Right forelimb (tissue), 1 donor: ENCODE measurements at places on chromosomes 5 and 9.

DNA sequence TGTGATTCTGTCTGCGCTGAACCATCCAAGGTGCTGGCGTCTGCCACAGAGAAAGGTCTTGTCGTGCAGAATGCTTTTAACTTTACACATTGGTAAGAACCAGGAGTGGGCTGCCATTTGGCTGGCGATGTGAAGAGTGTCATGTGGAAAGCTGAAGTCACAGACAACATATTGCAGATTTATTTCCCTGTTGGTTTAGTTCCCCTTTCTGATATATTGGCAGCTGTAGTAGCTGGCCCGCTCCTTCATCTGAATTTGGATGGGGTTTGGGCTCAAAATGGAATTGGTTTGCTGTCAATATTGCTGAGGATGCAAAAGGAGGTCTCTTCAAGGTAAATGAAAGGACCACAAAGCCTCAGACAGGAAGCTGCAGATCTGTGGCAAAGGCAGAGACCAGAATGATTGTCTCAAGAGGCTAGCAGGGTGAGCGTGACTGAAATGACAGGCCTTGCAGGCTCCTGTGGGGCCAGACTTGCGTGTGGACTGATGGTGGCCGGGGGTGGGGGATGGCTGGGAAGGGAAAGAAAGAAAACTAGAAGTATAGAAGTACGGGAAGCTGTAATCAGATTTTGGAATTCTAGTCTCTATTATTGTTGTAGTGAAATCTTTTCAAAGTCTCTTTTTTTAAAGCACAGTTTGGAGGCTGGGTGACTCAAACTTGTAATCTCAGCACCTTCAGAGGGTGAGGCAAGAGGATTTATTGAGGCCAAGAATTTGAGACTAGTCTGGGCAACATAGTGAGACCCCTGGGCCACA is 25.1 kb upstream of the CD180 start:
- no peak for DNase-seq

- peak; percentile 54 for DNase-seq
These were observed 283.3 kb upstream of the TUT7 start for GRCh38 chr9:86637515-86637914.

GRCh38 chr5:14595189-14595588 is 13.6 kb downstream of the OTULINL start:
- DNase-seq = no peak

- DNase-seq = no peak
These were observed 227.4 kb downstream of the MAN2A1 start for GRCh38 chr5:109917154-109917546.

GRCh38 chr5:2291146-2291840 is 408.6 kb upstream of the IRX4 start:
- no peak for DNase-seq

- DNase-seq = no peak
These were observed 25.4 kb downstream of the CCT5 start for GRCh38 chr5:10275460-10275859.

DNA sequence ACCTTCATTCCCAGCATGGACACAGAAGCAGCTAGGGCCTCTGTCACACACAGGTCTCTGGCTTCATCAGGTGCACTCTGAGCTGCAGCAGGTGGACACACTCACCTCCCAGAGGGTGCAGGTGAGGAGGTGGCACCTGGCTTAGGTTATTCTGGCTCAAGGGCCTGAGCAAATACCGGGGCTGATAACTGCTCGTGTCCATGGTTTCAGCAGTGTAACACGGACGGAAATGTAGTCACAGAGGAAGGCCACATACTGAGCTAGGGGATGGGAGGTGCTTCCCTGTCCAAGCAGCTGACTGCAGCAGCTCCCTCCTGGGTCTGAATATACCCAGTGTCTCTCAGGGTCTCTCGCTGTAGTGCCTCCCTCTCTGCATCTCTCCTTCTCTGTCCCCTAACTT is 5.7 kb downstream of the PHF2 start:
- DNase-seq = no peak

DNA sequence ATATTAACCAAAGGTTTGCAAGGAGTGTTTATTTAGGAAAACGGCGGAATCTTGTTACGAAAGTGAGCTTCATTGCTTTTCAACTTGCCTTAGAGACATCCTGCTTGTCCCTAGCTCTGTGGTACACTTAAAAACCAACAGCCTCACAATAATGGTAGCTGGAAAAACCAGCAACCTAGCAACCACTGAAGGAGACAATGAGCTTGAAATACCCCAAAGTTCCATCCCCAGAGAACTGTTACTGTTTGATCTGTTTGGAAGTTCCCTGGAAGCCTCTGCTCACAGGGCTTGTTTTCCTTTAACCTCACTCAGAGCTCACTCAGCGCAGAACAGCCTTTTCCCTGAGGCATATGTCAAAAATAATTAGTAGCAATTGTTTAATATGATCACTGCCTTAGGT is 43.2 kb downstream of the SH3TC2 start:
- no peak for DNase-seq

- no peak for DNase-seq
These were observed 55.4 kb downstream of the WDR36 start for GRCh38 chr5:111147502-111147901.

DNA sequence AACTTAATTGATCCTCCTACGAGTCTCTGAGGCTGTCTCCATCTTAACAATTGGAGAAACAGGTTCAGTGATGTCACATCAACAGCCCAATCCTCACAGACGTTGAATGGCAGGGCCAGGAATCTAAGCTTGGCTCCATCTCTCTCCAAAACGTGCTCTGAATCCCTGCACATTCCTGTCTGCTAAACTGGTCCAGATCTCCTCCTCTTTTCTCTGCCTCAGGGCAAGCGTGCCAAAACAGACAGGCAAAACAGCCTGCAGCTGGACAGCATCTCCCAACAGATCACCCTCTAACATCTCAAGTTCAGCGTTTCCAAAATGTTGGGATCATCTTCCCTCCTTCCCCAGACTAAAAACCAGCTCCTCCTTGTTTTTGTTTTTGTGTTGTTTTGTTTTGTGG is 6.6 kb downstream of the FBP1 start:
- peak; percentile 60 for DNase-seq

DNA sequence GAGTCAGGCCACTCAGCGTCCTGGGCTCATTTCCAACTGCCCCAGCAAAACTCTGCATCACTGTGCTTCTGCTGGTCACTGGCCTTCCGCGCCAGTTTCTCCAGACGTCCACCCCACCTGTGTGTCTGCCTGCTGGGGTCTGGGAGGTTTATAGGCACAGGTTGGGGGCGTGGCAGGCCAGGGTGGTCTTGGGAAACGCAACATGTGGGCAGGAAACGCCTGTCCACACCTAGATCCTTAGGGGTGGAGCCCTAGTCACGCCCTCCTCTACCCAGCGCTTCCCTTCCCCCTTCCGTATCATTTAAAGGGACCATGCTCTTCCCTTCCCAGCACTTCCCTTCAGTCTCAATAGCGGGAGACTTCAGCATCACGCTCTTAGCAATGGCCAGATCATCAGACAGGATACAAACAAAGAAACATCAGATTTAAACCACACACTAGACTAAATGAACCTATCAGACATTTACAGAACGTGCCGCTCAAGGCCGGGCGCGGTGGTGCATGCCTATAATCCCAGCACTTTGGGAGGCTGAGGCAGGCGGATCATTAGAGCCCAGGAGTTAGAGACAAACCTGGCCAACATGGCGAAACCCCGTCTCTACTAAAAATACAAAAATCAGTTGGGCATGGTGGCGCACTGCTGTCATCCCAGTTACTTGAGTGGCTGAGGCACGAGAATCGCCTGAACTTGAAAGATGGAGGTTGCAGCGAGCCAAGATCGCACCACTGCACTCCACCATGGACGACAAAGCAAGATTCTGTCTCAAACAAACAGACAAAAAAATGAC is 11.8 kb upstream of the BTNL9 start:
- no peak for DNase-seq

DNA sequence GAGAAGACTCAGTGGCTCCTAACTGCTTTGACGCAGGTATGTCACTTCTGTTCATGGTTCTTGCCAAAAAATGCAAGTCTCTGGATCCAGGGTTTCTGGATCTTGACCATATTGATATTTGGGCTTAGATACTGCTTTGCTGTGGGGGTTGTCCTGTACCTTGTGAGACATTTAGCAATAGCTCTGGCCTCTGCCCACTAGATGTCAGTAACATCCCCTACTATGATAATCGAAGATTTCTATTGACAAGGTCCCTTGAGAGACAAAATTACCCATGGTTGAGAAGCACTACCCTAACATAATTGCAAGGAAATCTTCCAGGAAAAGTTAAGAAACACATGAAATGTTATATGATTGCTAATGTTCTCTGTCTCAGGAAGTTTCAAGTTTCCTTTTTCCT is 285.4 kb downstream of the TMEM232 start:
- DNase-seq = no peak

GRCh38 chr9:124008694-124009530 is 2.7 kb upstream of the LHX2 start:
- DNase-seq = no peak

- DNase-seq = no peak
These were observed 299.9 kb upstream of the MSX2 start for GRCh38 chr5:174424219-174425053.

DNA sequence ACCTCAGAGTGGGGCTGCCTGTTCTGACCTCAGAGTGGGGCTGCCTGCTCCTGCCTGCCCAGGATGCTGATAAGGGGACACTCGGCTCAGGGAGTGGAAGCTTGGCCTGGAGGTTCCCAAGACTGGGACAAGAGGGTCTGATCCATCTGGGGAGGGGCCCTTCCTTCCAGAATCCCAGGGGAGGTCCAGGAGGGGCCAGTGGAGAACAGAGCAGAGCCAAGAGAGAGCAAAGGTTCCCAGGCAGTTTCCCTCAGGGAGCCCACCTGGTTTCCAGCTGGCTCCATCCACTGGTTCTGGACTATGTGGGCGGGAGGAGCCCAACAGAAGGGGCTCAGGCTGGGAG is 49.1 kb upstream of the RNU6ATAC start:
- DNase-seq = no peak

DNA sequence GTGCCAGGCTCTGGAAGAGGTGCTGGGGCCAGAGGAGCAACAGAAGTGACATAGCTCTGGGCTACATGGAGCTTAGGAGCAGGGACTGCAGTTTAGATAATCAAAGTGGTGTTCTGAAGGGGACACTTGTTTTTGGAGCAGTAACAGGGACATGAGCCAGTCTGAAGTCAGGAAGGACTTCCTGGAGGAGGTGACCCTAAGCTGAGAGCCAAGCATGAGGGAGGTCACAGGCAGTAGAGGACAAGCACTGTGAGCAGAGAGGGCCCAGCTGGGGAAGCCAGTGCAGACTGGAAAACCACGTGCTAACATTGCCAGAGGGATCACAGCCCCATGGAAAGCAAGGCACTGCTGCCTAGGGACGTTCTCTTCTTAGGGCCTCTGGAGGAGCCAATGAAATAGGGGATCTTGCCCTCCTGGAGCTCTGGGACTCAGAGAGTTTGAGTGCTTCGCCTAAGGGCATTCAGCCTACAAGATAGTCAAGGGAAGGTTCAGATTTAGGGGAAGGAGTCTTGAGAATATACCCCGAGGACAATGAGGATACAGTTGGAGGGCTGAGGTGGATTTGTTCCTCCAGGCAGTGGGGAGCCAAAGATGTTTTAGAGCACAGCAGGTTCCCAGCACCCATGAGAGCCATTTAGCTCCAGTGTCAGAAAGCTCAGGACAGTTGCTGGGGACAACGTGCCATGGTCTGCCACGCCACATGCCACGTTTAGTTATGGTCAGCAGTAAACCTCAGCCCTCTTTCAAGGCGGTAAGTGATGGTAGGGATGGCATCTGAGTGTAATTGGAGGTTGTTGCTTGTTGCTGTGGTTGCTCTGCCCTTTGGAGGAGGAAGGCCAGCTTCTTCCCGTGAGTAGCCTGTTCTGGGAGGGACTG is 40.5 kb upstream of the SH3PXD2B start:
- peak; percentile 42 for DNase-seq

GRCh38 chr9:114031948-114032840 is 45.9 kb downstream of the AMBP start:
- DNase-seq = peak; percentile 29

- DNase-seq = no peak
These were observed 60.1 kb downstream of the AMBP start for GRCh38 chr9:114017741-114018715.

- no peak for DNase-seq
These were observed 1.1 kb upstream of the UBAP2 start for GRCh38 chr9:34049630-34050384.

DNA sequence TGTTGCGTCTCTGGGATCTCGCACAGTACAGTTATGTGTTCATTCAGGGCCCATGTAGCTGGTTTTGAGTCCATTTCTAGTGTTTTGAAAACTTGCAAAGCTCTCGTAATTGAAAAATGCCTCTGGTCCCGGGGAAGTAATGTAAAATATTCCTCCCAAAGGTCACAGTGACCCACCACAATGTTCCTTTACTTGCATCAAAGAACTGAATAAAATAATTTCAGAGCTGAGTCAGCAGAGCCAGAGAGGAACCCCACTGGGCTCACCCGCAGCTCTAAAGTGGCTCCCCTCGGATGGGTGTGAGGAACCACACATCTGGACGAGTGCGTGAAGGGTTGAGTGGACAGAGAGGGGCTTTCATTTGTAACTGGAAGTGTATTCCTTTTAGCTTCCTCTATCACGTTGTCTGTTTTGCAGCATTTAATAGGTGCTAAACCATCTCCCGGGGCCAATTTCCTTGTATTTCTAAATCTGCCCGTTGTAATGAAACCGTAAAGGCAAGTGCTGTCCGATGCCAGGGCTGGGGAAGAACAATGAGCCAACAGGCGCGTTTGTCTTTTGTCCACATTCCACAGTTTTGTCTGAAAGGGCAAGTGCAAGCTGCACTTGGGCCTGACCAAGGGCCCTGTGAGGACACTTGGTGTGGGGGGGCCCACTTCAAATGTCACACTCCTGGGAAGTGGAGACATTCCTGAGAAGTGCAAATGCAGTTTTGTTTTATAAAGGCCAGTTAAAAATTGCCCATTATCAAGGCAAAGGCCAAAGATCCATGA is 29.9 kb downstream of the COL5A1 start:
- DNase-seq = no peak

DNA sequence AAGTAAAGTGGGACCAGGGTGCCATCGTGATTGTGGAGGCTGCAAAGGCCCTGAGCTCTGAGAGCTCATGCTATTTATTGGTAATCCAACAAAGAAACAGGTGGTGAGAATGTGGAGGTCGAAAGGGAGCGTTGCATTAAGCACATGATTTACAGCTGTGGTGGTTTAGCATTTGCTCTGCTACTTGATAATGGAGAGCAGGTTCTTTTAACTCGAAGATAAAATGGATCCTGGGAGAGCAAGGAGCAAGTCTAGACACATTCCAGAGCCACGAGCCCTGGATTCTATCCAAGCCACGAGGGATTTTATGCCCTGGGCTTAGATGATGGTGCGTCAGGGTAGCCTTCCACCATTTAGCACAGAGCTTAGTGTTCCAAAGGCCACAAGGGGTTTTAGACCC is 1710.1 kb upstream of the CDH9 start:
- no peak for DNase-seq
